Fibroblast of skin of scalp (primary cell): ENCODE measurements at places on chromosomes 4 and X.
A peak's percentile ranks its signal among the peaks of the same experiment; 100 is the strongest.

- no peak for DNase-seq
Observed at GRCh38 chr4:26130841-26131432, 189.9 kb upstream of the RBPJ start.

DNA sequence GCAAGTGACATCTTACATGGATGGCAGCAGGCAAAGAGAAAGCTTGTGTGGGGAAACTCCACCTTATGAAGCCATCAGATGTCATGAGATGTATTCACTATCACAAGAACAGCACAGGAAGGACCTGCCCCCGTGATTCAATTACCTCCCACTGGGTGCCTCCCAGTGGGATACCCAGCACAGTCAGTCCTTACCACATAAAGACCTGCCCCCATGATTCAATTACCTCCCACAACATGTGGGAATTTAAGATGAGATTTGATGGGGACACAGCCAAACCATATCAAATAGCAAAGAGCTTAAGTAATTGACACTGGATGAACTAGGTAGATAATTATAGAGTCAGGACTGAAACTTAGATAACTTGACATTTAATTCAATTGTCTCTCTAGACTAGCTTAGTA, 85.6 kb downstream of the SLIT2 start:
- DNase-seq, result peak; percentile 72

DNA sequence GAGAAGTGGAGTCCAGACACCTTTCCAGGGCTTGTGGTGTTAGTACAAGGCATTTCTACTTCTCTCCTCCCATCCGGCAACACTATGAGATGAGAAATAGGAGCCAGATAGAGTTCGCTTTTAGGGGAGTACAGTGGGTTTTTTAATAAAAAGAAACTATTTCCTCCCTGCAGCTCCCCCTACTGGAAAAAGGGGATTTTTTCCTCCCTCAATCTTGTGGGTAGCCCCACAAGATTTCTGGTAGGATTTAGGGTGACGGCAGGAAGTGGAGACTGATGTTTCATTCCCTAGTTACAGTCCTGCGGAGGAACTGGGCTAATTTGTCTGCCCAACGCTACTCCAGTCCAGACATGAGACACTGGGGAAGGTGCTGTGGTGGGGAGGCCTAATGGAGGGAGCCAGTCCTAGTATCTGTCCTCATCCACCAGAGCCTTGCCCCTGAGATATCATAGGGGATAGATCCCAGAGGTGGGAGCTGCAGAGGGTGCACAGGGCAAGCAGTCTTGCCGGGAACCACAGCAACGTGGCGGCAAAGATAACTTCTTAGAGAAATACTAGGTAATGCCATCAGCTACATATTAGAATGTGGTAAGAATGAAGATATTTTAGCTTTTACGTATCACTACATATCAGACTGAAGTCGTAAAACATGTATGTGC, 45.5 kb upstream of the PRKG2 start:
- DNase-seq, result no peak

- no peak for DNase-seq
Observed at GRCh38 chr4:10635091-10635490, 49.5 kb downstream of the CLNK start.

GRCh38 chrX:150150076-150150779, 211.9 kb upstream of the EOLA2 start:
- peak; percentile 19 for DNase-seq
